Activated naive CD4-positive, alpha-beta T cell (primary cell): ENCODE measurements at places on chromosomes 11 and 22.

DNA sequence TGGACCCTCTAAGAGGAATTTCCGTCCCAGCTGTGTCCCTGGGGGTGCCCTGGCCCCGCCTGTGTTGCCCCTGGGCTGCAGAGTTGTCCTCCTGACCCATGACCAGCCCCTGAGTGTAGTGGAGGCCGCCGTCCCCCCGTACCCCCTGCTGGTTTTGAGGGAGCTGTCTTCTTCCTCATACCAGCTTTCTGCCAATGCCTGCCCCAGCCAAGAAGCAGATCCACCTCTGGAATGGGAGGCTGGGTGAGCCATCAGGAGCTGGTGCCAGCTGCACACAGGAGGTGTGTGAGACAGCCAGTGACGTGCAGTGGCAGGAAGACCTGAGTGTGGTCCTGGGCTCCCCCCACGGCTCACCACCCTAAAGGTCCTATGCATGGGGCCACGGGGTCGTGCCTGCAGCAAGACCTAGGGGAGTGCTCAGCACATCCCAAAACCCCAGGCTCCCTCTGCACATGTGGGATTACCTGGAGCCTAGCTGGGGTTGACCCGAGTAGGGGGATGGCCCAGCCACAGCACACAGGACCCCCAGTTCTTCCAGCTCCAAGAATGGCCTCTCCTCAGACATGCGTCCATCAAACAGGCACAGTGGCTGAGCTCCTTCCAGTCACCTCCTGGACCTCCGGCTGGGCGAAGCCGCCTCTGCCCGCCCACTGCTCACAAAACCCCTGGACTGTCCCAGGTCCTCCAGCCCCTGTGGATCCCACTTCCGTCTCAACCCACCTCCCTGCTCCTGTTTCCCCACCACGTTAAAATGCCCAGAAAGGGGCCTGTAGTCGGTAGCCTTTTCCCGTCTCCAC lies 647.6 kb downstream of the BRD1 start:
- no peak for DNase-seq

- DNase-seq: no peak
Measured at GRCh38 chr22:41969110-41969646, at the start of gene SEPTIN3. Gene SEPTIN3, plus strand, starts transcription at chr22:41969443. Its CDS starts 2,050 bp downstream, at chr22:41971493.

- no peak for DNase-seq
Measured at GRCh38 chr11:109490953-109491635, 69.1 kb downstream of the C11orf87 start.

- DNase-seq: peak; percentile 37
Measured at GRCh38 chr11:68632802-68633201, 51.5 kb upstream of the GAL start.

GRCh38 chr22:27801616-27802345 lies at the start of gene MN1:
Gene MN1, minus strand, starts transcription at chr22:27801756. Its CDS starts 1,213 bp downstream, at chr22:27800543.
- peak; percentile 45 for DNase-seq

GRCh38 chr11:128889657-128890213 lies 1.4 kb upstream of the KCNJ5 start:
- no peak for DNase-seq

GRCh38 chr22:47599753-47600152 lies 837.3 kb downstream of the TBC1D22A start:
- DNase-seq: no peak

DNA sequence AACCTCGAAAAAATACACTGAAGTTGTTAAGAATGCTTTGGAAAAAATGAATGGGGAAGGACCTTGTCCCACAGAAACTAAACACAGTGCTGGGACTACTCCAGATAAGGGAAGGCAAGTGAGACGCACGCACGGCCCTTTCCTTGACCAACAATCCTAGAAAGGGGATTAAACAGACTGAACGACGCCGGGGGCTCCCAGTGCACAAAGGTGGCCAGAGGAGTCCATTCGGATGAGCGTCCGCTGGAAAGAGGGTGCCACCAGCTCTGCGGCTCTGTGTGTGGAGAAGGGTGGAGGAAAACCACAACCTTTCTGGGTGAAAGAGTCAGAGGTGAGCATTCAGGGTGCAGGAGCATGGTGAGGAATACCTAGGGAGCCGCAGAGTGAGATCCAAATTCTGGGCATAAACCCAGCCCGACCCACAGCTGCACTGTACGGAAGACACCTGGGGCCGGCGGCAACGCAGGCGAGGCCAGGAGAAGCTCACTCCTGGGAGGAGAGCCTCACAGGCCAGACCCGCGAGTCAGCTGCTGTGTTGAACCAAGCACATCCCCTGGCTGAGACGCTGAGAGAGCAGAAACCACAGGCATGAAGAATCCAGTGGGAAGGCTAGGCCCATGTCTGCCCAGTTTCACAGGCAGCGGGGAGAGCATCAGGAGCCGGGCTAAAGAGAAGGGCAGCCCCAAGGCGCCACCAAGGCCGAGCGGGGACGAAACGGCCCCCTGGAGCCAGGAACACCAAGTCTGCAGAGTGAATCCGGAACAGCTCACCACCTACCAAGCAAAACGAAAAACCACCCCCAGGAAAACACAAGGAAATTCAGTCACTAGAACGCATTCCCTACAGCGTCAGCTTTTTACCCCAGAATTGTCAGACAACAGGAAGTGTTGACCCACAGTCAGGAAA lies 177.1 kb downstream of the BRD1 start:
- DNase-seq: no peak

DNA sequence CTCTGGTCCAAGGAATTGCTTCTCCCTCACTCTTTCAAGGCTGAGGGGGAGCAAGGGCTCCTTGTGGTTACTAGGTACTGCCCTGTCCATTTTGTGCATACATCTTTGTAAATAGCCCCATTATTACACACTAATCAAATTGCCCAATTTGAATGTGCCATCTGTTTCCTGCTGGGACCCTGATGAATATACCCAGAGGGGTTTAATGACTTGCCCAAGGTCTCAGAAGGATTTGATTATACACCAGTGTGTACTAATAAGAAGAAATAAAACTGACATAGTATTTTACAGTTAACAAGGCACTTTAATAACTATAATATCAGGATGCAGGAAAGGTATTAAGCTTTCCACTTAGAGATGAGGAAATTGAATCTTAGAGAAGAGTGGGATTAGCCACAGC lies 64.6 kb upstream of the PTPRJ start:
- DNase-seq: no peak

- DNase-seq: no peak
Measured at GRCh38 chr11:106152013-106152412, 74.6 kb downstream of the AASDHPPT start.

GRCh38 chr11:72711141-72711540 lies 36.9 kb upstream of the PDE2A start:
- no peak for DNase-seq

- DNase-seq: no peak
Measured at GRCh38 chr22:50444663-50445062, 30.2 kb downstream of the SBF1 start.

GRCh38 chr22:25997886-25998775 lies 171.1 kb upstream of the SEZ6L start:
- DNase-seq: no peak
